ENCODE measurements at places on chromosomes 7 and 10. TPM values are rescaled to one million over a fixed set of nuclear protein-coding genes. Genes with fewer than 3 reads are reported as not detected.

DNA sequence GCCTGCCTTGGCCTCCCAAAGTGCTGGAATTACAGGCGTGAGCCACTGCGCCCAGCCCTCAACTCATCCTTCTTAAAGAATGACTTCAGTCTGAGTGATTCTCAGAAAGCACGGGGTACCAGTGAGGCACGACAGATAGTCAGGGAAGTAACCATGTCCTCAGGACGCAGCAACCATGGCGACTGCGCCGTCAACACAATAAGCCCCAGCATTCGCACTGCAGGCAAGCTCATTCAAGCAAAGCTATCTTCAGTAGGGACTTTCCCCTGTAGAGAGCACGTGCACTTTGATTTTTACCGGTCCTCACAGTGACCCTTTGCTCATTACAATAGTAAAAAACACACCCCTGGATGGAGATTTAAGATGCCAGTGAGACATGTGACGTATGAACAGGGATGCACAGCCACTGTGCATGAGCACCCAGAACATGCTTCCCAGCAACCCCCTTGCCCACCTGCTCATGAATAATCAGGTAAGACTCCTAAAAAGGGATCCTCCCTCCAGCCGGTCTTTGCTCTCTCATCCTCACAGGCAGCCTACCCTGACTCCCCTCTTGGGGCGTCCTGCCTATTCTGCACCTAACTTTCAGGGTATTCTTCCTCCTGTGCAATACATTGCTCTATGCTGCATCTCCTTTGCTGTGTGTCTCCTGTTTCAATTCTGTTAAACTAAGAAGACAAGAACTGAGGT is 9.1 kb downstream of the WDR86 start:
- peak; percentile 31 for ATAC-seq

Gene NRF1
- total RNA-seq = 22.5 TPM

GRCh38 chr7:134084488-134085144 is 42.5 kb upstream of the LRGUK start:
- no peak for ATAC-seq

- ATAC-seq = peak; percentile 26
Measured at GRCh38 chr10:122286867-122287266, 15.8 kb downstream of the BTBD16 start.

Gene MRPS33
- total RNA-seq = 53.6 TPM

- no peak for ATAC-seq
Measured at GRCh38 chr7:47970761-47971160, 8.7 kb downstream of the HUS1 start.

Gene HDAC9
- 1.4 TPM for total RNA-seq

Gene POLR2J2
- total RNA-seq = 34.1 TPM

Gene FAM237B
- not detected for total RNA-seq

DNA sequence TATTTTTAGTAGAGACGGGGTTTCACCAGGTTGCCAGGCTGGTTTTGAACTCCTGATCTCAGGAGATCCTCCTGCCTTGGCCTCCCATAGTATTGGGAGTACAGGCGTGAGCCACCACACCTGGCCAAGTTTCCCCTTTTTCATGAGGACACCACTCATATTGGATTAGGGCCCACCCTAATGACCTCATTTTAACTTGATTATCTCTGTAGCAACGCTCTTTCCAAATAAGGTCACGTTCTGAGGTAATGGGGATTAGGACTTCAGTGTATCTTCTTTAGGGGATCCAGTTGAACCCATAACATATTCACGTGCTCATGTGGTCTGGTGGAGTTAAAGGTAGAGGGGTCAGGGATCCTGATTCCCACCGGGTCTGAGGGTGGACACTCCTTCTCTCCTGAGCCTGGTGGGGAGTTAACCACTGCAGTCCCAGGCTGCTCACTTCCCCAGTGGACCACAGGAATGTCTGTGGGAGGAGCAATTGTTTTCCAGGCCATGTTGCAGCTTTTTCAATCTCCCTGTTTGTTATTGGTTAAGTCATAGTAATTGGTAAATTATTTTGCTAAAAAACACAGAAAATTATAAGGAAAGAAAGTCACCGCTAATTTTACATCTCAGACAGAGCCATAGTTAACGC is 130.5 kb downstream of the GRK5 start:
- no peak for ATAC-seq

GRCh38 chr7:150799156-150799555 is 1.0 kb downstream of the TMEM176B start:
- no peak for ATAC-seq

DNA sequence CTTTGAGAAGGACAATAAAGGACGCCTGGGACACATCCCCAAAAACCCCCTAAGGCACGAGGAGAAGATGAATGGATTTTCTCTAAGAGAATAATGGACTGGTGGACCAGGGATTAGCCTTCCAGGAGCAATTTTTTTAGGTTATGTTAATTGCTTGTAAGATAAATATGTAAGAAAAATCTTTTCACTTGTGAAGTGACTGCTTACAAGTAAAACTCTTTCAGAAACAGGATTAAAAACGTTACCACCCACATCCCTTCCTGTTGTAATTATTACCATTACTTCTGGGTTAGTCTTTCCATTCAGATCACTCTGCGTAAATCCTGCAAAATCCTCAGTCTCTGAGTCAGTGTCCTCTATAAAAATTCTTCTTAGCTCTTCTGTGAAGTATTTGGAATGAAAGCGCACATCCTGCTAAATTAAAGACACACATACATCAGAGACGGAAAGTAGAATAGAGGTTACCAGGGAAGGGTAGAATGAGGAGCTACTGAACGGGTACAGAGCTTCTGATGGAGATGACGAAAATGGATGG is 34.3 kb downstream of the CDCA7L start:
- ATAC-seq = no peak

DNA sequence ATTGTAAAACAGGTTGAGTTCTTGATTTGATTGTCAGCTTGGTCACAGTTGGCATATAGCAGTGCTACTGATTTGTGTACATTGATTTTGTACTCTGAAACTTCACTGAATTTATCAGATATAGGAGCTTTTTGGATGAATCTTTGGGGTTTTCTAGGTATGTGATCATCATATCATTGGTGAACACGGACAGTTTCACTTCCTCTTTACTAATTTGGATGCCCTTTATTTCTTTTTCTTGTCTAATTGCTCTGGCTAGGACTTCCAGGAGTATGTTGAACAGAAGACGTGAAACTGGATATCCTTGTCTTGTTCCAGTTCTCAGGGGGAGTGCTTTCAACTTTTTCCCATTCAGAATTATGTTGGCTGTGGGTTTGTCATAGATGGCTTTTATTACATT is 86.9 kb downstream of the EXOC4 start:
- no peak for ATAC-seq

GRCh38 chr7:24982917-24983316 is 2.9 kb upstream of the OSBPL3 start:
- no peak for ATAC-seq

DNA sequence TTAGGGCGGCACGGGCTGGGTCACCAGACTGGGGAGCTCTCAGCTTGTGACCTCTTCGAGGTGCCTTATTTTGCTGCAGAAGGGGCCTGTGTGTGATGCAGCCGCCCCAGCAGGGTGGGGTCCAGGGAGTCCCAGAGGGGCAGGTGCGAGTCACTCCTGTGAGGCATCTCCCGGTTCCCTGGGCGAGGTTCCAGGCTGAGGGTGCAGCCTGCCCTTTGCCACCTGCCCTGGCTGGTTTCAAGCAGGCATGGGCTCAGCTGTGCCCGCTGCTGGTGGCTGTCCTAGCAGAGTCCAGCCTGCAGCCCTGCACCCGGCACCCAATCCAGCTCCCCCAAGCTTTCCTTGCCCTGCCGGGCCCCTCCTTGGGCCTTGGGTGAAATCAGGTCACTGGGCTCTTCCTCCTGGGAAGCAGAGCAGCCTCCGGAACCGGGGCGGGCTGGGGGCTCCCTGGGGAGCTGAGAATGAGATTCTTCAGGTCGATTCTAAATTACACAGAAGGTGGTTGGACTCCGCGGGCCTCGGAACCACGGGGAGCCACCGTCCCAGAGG is 64.8 kb downstream of the PWWP2B start:
- no peak for ATAC-seq

Gene NKX2-3
- not detected for total RNA-seq

DNA sequence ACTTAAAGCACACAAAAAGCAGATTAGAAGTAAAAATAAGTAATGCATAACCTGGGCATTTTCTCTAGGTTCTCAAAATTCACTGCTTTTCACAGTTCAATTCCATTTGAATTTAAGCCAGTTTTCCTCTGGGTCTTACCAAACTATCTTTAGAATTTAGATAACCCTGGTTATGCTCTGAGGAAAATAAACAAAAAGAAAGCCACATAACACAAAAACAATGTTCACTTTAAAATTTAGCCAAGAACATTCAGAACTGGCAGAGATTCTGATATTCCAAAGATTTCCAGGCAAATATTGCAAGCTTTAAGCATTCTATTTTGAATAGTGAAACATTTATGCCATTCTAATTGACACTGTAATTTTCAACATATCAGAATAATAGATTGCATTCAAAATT is 50.7 kb upstream of the PRKG1 start:
- no peak for ATAC-seq

- ATAC-seq = no peak
Measured at GRCh38 chr10:3995302-3996210, 210.5 kb upstream of the KLF6 start.

GRCh38 chr7:80635998-80636397 is 2.4 kb upstream of the CD36 start:
- no peak for ATAC-seq

- ATAC-seq = no peak
Measured at GRCh38 chr10:80277567-80278250, 11.7 kb downstream of the MAT1A start.

GRCh38 chr7:2554661-2555111 is 638 bp downstream of the BRAT1 start:
- no peak for ATAC-seq

Gene HOGA1
- not detected for total RNA-seq

DNA sequence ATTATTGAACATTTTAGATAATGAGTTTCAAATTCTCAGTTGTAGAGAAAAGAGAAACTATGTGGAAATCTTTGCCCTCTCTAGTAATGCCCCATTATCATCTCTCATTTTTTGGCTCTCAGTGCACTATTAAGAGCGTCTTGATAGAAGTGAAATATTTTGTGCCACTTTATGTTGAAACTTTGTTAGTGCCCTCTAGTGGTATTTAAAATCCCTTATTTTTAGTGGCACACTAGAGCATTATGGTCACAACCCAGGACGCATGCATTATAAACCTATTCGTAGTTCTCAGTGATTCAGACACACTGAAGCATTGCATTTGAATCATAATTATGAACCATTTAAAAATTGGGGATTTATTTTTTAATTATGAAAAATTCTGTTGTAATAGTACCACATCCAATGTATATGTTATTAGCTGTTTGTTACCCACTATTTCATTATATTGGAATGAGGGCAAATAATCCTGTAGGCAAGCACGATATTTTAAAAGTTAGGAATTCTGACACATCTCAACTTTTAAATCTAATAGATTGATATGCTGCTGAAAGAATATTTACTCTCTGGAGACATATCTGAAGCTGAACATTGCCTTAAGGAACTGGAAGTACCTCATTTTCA is 21.9 kb downstream of the PDCD4 start:
- peak; percentile 78 for ATAC-seq

Gene WDFY4
- 0.90 TPM for total RNA-seq

GRCh38 chr10:86261941-86262687 is 104.5 kb downstream of the GRID1 start:
- peak; percentile 39 for ATAC-seq

GRCh38 chr7:84058311-84059076 is 136.1 kb downstream of the SEMA3A start:
- ATAC-seq = no peak

- ATAC-seq = no peak
Measured at GRCh38 chr10:119524720-119525070, 17.8 kb downstream of the RGS10 start.

DNA sequence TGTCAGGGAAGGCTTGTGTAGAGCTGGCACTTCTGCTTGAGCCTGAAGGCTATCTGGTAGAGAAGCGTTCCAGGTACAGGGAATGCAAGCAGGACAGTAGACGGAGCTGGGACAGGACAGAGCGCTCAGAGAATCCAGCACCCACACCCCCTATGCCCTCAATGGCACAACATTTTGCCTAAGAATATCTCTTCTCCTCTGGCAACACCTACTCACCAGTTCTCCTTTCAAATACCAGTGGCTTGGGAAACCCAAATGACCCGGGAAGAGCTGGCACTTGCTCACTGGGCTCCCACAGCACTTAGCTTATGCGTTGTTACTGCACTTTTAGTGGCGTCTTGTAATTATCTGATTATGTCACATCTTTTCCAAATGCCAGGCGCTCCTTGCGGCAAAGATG is 118.6 kb downstream of the RNF216 start:
- ATAC-seq = no peak

GRCh38 chr7:45105588-45106188 is 5.8 kb downstream of the TBRG4 start:
- peak; percentile 28 for ATAC-seq

Gene TRIM50
- total RNA-seq = not detected

DNA sequence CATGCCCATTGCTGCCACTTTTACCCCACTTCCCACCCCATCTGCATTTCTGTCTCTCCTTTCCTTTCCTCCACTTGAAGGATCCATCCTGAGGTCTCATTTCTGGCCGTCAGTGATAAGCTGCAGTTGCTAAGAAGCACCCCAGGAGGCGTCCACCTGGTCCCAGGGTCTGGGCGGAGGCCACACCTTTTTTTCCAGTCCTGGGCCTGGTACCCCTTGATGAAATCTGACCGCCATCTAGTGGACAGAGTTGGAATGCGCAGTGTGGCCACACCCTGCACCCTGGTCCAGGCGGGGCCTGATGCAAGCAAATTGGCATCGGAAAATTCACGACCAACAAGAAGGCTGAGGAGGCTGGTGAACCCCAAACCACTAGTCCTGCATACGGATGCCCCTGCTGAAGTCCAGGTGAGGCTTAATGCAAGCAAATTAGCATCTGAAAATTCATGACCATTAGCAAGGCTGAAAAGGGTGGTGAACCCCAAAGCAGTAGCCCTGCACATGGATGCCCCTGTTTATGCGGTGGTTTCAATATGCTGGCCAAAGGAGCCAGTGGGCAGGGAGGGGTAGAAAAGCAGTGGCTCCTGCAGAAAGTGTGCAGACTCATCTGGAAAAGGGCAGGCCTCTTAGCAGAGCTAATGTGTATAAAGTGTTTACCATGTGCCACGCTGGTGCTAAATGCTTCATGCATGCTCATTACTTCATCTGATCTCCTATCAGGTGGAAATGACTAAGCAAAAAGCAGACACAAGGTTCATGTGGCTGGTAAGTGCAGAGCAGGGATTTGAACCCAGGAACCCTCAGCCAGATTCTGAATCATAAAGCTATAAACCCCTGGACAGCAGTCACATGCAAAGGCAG is 43.2 kb downstream of the GPAM start:
- peak; percentile 92 for ATAC-seq

Gene FAM180A
- not detected for total RNA-seq

GRCh38 chr10:27230022-27230421 is 10.6 kb downstream of the ACBD5 start:
- no peak for ATAC-seq

Gene NPTX2
- not detected for total RNA-seq

- ATAC-seq = no peak
Measured at GRCh38 chr10:7541137-7542087, 125.4 kb downstream of the ITIH5 start.

Gene UTF1
- total RNA-seq = not detected

- ATAC-seq = no peak
Measured at GRCh38 chr7:117014099-117014656, 60.9 kb downstream of the ST7 start.

All from activated T-helper 17 cell treated with anti-CD3 and anti-CD28 coated beads, Interleukin-2, amount 50 U/mL, for 72 hours (primary cell).